ENCODE measurements at places on chromosomes 11 and 22.

GRCh38 chr11:27401833-27402316, 38.9 kb upstream of the CCDC34 start:
- no peak for DNase-seq

DNA sequence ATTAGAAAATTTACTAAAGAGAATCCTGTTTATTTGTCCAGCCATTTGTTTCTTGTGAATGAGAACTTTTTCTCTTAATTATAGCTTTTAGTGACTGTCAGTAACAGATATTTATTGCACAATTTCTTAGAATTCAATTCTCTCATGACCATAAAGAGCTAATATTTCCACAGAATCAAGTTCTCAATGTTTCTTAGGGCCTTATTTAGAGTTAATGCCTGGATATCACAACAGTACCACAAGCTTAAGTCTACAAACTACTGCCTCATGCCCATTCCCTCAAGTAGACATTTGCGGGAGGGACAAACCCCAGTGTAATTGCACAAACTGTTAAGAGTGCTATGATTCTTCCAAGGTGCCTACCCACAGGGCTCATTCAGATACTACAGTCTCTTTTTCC, 199.7 kb upstream of the POU2AF2 start:
- DNase-seq, result no peak

- DNase-seq, result no peak
Observed at GRCh38 chr22:21101877-21102638, 56.3 kb downstream of the LRRC74B start.

DNA sequence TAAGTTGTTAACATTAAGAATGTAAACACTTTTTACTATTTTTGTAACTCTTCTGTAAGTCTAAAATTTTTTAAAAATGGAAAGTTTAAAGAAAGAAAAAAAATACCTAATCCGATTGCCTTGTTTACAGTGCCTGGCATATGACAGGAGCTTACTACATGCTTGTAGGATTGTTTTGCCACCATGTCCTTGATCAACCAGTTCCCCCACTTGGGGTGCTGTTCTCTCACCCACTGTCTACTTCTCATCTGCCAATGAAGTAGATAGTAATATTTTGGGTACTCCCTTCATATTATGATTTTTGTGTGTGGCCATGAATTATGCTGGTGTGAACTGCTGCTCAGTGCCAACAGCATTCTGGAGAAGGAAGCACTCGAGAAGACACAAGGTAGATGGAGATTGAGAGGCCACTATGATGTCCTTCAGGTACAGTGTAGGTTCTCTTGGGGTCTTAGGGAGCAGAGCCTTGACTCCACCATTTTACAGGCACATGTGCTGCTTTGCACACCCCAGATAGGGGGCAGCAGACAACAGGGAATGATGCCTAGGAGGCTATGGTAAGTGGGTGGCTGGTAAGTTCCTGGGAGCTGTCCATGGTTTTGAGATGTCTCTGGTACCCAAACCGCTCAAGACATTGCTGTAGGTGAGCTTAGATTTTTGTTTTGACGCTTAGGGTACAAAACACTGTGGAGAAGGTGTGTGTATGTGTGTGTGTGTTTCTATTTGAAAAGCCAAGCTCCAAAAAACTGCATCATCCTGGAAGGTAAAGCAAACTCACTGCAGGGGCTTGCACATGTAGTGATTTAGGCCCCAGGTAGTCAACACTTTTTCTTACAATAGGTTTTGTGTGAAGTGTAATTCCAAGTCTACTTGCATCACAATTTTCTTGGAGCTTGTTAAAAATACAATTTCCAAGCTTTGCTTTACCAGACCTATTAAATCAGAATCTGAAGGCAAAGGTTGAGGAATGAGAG, 494.5 kb upstream of the LARGE1 start:
- DNase-seq, result no peak

GRCh38 chr11:132445859-132446291, 1075.5 kb downstream of the NTM start:
- DNase-seq, result no peak

- DNase-seq, result peak; percentile 85
Observed at GRCh38 chr11:2929531-2929949, 320 bp upstream of the PHLDA2 start.

DNA sequence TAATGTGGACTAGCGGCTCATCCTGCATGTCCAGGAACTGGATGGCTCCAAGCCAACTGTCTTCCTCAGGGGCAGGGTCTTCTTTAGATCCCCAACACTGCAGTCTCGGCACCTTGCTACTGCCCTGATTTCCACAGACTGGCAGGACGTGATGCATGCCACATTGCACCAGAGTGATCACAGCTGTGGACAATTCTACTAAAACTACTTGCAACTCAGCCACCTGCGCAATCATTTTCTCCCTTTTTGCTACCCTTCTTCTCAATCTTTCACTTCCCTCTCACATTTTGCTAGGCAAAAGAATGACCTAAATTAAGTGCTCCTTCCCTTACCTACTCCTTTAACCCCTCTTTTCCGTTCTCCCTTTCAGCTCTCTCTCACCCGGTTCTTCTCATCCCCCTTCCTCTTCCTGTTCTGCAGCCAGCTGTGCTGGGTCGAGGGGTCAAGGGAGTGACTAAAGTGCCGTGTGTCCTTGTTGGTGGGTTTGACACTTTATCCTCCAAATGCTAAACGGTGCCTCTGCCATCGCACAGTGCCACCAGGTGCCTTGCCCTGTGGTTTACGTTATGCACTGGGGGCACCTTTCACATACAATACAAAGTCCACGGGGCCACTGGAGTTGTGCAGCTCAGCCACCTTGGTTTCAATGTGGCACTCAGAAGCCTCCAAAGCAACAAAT, 11.5 kb upstream of the PEX26 start:
- DNase-seq, result peak; percentile 45

DNA sequence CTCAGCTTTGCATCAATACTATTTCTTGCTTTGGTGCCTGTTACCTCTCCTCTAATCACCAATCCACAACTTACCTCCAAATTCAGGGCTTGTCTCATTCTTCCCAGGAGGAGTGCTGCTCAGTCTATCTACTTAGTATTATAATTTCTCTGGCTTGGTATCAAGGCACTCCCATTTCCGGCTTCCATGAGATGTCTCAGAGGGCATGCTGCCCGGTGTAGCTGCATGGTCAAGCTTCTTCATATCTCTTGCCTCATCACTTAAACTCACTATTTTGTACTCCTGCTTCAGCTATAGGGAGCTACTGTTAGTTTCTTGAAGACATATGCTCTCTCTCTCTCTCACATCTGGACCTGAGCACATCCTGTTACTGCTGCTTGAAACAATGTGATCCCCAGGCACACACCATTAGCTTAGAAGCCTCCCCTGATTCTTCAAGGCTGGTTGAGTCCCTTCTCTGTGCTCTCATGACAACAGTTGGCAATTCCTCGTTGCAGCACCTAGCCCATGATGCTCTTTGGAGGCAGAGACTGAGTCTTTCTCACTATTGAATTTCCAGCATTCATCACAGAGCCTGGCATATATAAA, 182.8 kb upstream of the SYN3 start:
- DNase-seq, result no peak

- no peak for DNase-seq
Observed at GRCh38 chr11:99176430-99176829, 155.7 kb downstream of the CNTN5 start.

DNA sequence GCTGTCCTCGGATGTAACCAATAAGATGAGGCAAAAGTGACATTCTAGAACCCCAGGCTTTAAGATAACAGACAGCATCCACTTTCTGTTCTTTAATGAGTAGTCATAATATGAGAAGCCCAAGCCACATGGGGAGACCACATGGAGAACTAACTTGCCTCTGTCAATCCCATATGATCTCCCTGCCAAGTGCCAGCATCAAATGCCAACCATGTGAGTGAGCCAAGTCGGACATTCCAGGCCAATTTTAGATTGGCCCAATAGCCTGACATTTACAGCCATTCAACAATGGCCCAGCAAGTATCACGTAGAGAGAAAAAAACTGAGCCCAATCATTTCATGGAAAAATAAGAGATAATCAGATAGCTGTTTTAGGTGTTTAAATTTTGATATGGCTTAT, 2048.3 kb upstream of the RAG2 start:
- no peak for DNase-seq

DNA sequence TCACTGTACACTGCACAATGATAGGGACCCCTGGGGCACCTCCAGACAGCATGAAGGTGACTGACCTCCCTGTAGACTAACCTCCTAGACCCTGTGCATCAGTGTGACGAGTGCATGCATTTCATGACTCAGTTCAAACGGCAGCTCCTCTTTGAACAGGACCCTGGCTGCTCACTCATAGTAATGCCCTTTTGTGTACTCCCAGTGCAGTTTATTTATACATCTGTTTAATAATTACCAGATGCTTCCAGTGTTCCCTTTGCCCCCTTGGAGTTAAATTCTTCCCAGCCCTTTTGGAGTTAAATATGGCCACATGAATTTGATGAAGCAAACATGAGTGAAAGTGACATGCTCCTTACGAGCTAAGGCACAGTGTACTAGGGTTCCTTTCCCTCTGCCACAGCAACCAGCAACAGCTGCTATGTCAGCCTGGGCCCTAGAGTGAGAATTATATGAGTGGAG, 72.4 kb downstream of the PANX1 start:
- DNase-seq, result no peak

GRCh38 chr11:127492029-127492428, 491.5 kb upstream of the KIRREL3 start:
- no peak for DNase-seq

DNA sequence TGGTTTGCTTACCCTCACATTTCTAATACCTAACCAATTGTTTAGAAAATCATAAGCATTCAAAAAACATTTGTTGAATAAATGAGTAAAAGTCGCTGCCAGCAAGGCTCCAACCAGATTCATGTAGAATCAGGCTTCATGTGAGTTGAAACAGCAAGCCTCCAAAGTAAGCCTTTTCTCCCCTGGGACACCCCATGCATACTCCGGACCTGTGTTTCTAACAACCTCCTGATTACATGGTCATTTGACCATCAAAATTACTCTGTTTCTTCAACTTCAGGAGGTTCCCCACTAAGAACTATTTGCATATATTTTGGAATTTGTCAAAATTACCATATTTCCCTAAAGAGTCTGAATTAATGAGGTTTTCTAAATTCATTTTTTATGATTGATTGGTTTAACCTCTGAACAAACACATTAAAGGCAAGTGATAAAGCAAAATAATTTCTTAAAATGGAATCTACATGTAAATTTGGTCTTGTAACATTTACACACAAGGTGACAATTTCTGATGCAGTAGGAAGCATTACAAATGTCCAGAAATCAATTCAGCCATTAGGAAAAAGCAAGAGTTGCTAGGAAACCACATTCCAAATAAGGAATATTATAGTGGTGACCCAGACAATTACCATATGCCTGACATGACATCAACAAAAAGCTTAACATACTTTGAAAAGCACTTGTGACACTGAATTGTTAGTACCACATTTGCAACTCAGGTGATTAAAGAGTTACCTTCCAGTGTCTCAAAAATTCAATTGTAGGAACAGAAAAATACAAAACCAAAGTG, 252.6 kb downstream of the GUCY1A2 start:
- no peak for DNase-seq

- DNase-seq, result no peak
Observed at GRCh38 chr11:113415343-113415742, 27.8 kb downstream of the ANKK1 start.

- DNase-seq, result no peak
Observed at GRCh38 chr11:114082415-114082748, 22.9 kb downstream of the ZBTB16 start.

Data from activated effector memory CD4-positive, alpha-beta T cell treated with anti-CD3 and anti-CD28 coated beads, Interleukin-2, amount 50 U/mL, for 16 hours (primary cell).